T-cell (primary cell): ENCODE measurements at places on chromosomes 1 and 21. TPM values are rescaled to one million over a fixed set of nuclear protein-coding genes. Genes with fewer than 3 reads are reported as not detected.

The SV2A gene
- 3.8 TPM for total RNA-seq

- DNase-seq, result no peak
- no peaks in the 10 kb centered on the region for H3K4me1 ChIP-seq
- no peaks in the 10 kb centered on the region for H3K36me3 ChIP-seq
These were observed 243.4 kb downstream of the RHOU start for GRCh38 chr1:228978484-228979324.

DNA sequence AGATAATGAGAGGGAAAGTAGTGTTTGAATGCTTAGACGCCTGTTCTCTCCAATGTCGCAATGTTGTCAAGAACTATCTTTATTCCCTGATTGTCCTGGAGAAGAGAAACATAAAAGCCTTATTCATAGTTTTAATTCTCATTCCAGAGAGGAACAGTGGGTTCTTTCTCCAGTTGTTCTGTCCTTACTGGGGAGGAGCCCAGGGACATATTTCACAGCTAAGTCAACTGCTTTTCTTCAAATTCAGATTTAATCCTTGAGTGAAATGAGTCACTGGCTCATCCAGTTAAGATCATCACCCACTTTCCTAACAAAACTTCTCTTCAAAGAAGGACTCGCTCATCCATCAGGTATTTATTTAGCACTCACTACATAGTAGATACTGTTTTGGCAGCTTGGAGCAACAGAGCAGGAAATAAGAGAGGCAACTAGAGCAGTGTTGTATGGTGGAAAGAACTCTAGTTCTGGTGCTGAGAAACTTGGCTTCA is 365.7 kb upstream of the USP24 start:
- no peaks in the 10 kb centered on the region for H3K27me3 ChIP-seq
- no peak overlapping the region for H3K27ac ChIP-seq
- no peaks in the 10 kb centered on the region for H3K36me3 ChIP-seq
- no peaks in the 10 kb centered on the region for H3K4me1 ChIP-seq

The ABL2 gene
- 15.0 TPM for total RNA-seq

DNA sequence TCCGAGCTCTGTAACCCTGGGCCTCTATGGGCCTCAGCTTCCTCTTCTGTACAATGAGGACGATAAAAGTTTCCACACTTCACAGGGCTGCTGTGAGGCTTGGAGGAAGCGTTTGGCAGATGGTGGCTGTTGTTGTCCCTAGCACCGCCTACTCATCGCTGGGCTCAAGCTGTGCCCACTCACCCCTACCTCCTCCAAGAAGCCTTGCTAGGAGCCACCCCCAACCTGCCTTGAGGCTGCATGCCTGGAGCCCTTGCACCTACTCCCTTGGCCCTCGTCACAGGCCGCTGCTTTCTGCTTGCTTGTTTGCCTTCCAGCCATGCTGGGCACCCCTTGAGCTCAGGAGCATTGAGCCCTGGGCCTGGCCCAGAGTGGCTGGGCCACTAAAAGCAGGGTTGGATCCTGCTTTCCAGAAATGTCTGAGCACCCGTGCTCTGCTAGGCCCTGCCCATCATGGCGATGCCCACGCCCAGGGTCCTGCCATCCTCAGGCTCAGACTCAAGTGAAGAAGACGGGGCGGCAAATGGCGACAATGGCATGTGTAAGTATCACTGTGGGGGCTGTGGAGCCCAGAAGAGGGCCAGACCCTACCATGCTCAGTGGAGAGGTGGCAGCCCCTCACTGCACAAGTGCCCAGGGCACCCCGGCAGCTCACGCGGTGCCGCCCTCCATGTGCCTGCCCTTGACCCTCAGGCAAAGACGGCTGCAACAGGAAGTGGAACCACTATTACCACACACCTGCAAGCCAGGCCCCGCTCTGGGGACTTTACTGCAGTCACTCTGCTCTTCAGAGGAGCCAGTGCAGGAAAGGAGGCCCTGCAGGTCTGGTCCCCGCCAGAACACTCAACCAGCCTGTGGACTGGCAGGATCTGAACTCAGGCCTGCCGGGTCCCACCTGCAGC is 9.5 kb downstream of the SH3BGRL3 start:
- H3K36me3 ChIP-seq, result no peaks in the 10 kb centered on the region
- no peaks in the 10 kb centered on the region for H3K27me3 ChIP-seq
- no peak overlapping the region for H3K4me3 ChIP-seq
- peaks cover 67% of the 10 kb centered on the region for H3K4me1 ChIP-seq

DNA sequence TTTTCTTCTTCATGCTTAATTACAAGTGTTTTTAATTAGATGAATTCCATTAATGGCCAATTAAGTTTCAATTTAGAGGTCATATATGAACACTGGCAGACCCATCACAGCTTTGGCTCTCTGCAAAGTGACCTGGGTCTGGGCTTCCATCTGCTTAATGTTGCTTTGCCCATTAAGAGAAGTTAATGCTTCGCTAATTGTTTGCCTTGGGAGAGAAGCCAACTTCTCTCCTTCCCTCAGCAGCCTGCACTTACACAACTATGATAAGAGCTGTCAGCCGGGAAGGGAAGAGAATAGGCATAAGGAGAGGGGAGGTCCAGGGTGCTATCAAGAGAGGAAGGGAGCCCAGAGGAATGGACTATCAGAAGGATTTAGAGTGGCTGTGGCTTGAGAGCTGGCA is 29.0 kb upstream of the CCDC190 start:
- no peaks in the 10 kb centered on the region for H3K27me3 ChIP-seq
- DNase-seq, result no peak
- no peaks in the 10 kb centered on the region for H3K4me1 ChIP-seq
- no peak overlapping the region for H3K4me3 ChIP-seq

DNA sequence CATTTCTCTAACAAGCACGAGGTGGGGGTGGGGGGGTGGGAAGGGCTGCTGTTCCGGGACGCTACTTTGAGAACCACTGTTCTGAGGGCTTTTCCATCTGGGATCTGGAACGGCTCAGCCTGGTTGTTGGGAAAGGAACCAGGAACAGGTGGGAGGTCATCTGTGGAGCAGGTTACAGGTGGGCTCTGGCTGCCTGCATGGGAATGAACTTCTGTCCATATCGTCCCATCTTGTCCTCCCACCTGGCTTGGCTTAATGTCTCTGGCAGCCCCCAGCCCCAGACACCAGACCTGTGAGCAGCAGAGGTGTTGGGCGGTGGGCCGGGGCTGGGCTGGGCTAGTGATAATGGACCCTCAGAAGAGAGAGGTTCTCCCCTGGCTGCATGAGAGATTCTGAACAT is 69.4 kb upstream of the TARDBP start:
- no peak overlapping the region for H3K4me3 ChIP-seq
- H3K36me3 ChIP-seq, result no peaks in the 10 kb centered on the region
- H3K27ac ChIP-seq, result no peak overlapping the region
- no peaks in the 10 kb centered on the region for H3K27me3 ChIP-seq

- DNase-seq, result no peak
- H3K27ac ChIP-seq, result no peak overlapping the region
- no peak overlapping the region for H3K4me3 ChIP-seq
- H3K4me1 ChIP-seq, result no peaks in the 10 kb centered on the region
These were observed 137.2 kb downstream of the LRIG2 start for GRCh38 chr1:113210248-113210647.

The C1orf105 gene
- total RNA-seq, result not detected

The KCNJ10 gene
- total RNA-seq, result 0.22 TPM

DNA sequence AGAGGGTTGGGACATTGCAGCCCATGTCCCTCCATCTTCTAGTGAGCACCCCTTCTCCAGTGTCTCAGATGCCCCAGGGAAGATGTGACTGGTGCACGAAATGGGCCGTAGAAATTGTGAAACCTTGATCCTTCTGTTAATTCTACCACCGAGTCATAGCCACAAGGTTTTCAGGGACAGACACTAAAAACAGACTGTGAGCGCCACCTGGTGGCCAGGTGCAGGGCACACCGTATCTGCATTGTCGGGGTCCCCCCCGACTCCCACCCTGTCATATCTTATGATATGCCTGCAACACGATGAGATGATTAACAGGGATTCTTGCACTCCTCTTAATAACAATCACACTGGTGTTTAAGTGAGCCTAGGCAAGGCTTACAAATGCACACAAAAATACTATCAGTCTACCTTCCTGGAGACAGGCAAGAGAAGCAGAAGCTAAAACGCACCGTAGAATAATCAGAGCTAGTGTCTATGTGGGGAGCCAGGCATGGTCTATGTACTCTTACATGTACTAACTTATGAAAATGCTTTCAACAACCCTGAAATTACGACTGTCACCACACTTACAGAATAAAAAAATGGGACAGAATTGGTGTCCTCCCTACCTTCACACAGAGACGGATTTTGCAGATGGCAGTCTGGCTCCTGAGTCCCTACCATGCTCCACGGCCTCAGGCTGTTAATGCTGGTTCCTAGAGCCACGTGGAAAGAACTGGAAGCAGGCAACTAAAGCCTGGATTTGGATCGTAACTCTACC is 57.9 kb downstream of the FHAD1 start:
- no peak overlapping the region for H3K4me3 ChIP-seq
- peaks cover 3% of the 10 kb centered on the region for H3K27me3 ChIP-seq
- DNase-seq, result peak; percentile 43
- H3K4me1 ChIP-seq, result no peaks in the 10 kb centered on the region

- no peak overlapping the region for H3K27ac ChIP-seq
- H3K27me3 ChIP-seq, result peaks cover 16% of the 10 kb centered on the region
- H3K4me3 ChIP-seq, result peak overlapping the region; percentile 47
- H3K4me1 ChIP-seq, result no peaks in the 10 kb centered on the region
- DNase-seq, result no peak
These were observed 1.2 kb downstream of the CD160 start for GRCh38 chr1:145720556-145720877.

DNA sequence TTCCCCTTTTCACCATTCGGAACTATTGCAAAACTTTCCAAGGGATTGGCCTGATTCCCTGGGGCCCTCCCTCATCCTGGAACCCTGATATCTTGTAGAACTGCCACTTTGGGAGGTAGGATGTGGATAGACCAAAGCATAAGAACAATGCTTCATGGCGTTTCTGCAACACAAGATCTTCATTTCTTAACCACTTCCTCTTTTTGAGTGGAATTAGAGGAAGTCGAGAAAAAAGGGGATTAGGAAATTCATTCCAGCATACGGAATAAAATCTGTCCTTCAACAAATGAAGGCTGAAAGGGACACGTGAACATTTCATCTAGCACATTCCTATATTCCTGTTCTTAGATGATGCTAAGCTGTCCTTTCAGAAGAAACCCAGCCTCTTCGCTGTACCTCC is 149.3 kb downstream of the HUNK start:
- no peaks in the 10 kb centered on the region for H3K4me1 ChIP-seq
- no peak overlapping the region for H3K27ac ChIP-seq
- H3K36me3 ChIP-seq, result no peaks in the 10 kb centered on the region
- no peak overlapping the region for H3K4me3 ChIP-seq

The IL12RB2 gene
- total RNA-seq, result 3.5 TPM

- DNase-seq, result no peak
- no peaks in the 10 kb centered on the region for H3K36me3 ChIP-seq
- no peaks in the 10 kb centered on the region for H3K4me1 ChIP-seq
These were observed 7.8 kb downstream of the ADAM30 start for GRCh38 chr1:119888476-119888875.

The UMODL1 gene
- total RNA-seq, result 0.18 TPM

DNA sequence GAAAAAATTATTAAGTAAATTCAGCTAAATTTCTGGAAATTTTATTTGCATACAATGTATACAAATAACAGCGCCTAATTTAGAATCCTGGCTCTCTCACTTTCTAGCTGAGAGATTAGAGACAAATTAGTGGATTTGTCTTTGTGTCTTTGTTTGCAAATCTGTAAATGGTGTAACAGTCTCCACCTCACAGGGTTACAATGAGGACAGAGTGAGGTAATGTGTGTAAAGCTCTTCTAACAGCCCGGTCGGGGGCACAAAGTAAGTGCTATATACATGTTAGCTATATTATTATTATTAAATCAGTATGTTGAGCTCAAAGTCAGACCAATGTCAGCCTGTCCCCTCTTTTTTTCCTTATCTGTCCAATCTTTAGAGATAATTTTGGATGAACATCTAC is 5.0 kb upstream of the ADAMTSL4 start:
- peaks cover 5% of the 10 kb centered on the region for H3K4me1 ChIP-seq
- no peak overlapping the region for H3K27ac ChIP-seq
- no peak for DNase-seq
- no peaks in the 10 kb centered on the region for H3K36me3 ChIP-seq
- no peak overlapping the region for H3K4me3 ChIP-seq
- H3K27me3 ChIP-seq, result peaks cover 48% of the 10 kb centered on the region

The CSF3R gene
- total RNA-seq, result 0.25 TPM

The S100A11 gene
- 37.3 TPM for total RNA-seq

DNA sequence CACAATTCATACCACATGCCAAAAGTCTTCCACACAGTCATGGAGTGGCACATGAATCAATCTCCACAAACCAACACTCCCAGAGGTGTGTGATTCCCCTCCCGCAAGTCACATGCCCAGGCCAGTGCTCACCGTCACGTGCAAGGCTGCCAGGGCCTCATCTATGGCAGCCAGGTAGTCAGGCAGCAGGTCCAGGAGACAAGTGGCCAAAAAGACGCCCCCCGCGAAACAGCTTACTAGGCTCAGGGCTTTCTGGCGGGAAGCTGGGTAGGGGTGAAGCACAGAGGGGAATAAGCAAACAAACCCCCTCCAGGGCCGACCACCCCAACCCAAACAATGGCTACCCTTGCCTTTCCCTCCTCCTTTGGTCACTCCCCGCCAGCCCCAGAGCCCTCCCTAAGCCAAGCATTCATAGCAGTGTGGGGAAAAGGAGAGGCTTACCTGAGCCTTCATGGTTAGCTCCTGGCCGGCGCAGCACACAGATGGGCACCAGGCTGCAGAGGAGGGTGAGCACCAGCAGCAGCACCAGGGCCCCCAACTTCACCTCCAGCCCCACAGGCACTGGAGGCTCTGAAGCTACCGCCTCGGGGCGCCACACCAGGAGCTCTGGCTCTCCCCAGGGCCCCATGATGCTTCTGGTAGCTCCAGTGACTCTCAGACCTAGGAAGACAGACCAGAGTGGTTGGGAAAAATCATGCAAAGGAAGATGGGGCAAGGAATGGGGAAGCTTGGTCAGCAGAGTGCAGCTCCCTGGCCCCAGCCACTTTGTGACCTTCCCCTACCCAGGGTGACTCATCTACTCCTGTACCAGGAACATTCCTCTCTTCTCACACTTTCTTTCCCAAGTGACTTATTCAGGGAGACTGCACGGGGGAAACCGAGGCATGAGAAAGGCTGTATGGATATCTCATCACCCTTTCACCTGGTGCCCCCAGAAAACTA is 978 bp downstream of the SLC39A1 start:
- no peak for DNase-seq
- H3K4me3 ChIP-seq, result peak overlapping the region; percentile 92
- peaks cover 52% of the 10 kb centered on the region for H3K4me1 ChIP-seq
- H3K36me3 ChIP-seq, result no peaks in the 10 kb centered on the region

GRCh38 chr21:26332867-26333266 is 162.3 kb upstream of the APP start:
- DNase-seq, result no peak
- no peaks in the 10 kb centered on the region for H3K36me3 ChIP-seq
- H3K4me3 ChIP-seq, result no peak overlapping the region

- no peaks in the 10 kb centered on the region for H3K27me3 ChIP-seq
- H3K36me3 ChIP-seq, result no peaks in the 10 kb centered on the region
- H3K4me3 ChIP-seq, result no peak overlapping the region
- DNase-seq, result no peak
- H3K4me1 ChIP-seq, result peaks cover 4% of the 10 kb centered on the region
- H3K27ac ChIP-seq, result no peak overlapping the region
These were observed 51.7 kb downstream of the AK5 start for GRCh38 chr1:77333501-77333900.

- no peaks in the 10 kb centered on the region for H3K36me3 ChIP-seq
- peaks cover 18% of the 10 kb centered on the region for H3K4me1 ChIP-seq
- no peak overlapping the region for H3K27ac ChIP-seq
- peak; percentile 11 for DNase-seq
- H3K27me3 ChIP-seq, result no peaks in the 10 kb centered on the region
These were observed 26.6 kb upstream of the HPDL start for GRCh38 chr1:45299981-45300668.

GRCh38 chr1:30311749-30312148 is 411.6 kb downstream of the MATN1 start:
- H3K27ac ChIP-seq, result no peak overlapping the region
- no peaks in the 10 kb centered on the region for H3K4me1 ChIP-seq
- DNase-seq, result no peak
- H3K4me3 ChIP-seq, result no peak overlapping the region

The UBE2U gene
- not detected for total RNA-seq
